ENCODE measurements at places on chromosomes 3 and 15.

- no peak for DNase-seq
These were observed 235.6 kb downstream of the SV2B start for GRCh38 chr15:91335702-91336101.

GRCh38 chr15:76791511-76791910 is 113.6 kb downstream of the SCAPER start:
- no peak for DNase-seq

GRCh38 chr3:166446291-166446690 is 609.1 kb upstream of the BCHE start:
- DNase-seq: no peak

- DNase-seq: no peak
These were observed 21.9 kb downstream of the CEP19 start for GRCh38 chr3:196689941-196690660.

GRCh38 chr3:24224666-24225384 is 269.8 kb downstream of the THRB start:
- DNase-seq: no peak

DNA sequence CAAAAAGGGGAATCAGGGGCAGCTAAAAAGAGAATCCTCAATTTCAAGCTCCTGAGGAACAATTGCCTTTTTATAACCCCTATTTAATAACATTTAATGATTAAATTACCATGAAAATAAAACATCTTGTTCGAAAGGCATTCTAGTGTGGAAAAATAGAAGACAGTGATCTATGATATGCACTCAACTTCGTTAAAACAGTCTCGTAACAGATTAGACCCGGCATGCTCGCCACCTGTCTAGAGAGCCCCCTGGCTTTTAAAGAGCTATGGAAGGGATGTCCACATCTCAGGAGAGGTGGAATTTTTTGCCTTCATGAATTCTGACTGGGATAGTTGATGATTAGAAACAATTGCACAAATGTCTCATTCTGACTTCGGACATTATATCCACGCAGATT is 153.7 kb upstream of the MDFIC2 start:
- DNase-seq: no peak

- no peak for DNase-seq
These were observed 26.3 kb downstream of the MRAS start for GRCh38 chr3:138374573-138375134.

- DNase-seq: no peak
These were observed 332.1 kb downstream of the ARRDC4 start for GRCh38 chr15:98292442-98293240.

- DNase-seq: no peak
These were observed 160.1 kb upstream of the UBE2E1 start for GRCh38 chr3:23645533-23646183.

- no peak for DNase-seq
These were observed 372.2 kb upstream of the WNT5A start for GRCh38 chr3:55859305-55859704.

DNA sequence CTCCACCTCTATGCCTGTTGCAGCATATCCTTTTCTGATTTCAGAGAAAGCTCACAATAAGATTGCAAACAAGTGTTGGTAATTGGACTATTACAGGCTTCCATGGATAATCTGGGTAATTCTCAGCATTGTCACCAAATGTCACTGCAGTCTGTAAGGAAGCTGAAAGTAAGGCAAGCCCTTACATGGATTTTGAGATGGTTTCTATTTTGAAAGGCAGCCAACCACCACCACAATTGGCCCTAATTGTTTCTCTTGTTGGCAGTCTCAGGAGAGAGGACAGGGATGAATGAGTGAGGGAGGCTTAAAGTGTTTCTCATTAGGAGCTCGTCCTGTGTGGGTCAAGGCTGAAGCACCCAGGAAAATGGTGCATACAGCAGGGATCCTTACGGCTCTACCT is 879.9 kb downstream of the TUSC7 start:
- no peak for DNase-seq

GRCh38 chr3:107767897-107768605 is 245.3 kb downstream of the BBX start:
- no peak for DNase-seq

GRCh38 chr3:186401556-186401955 is 39.5 kb upstream of the DGKG start:
- no peak for DNase-seq

GRCh38 chr3:169818316-169818715 is 5.6 kb upstream of the LRRC34 start:
- DNase-seq: no peak

DNA sequence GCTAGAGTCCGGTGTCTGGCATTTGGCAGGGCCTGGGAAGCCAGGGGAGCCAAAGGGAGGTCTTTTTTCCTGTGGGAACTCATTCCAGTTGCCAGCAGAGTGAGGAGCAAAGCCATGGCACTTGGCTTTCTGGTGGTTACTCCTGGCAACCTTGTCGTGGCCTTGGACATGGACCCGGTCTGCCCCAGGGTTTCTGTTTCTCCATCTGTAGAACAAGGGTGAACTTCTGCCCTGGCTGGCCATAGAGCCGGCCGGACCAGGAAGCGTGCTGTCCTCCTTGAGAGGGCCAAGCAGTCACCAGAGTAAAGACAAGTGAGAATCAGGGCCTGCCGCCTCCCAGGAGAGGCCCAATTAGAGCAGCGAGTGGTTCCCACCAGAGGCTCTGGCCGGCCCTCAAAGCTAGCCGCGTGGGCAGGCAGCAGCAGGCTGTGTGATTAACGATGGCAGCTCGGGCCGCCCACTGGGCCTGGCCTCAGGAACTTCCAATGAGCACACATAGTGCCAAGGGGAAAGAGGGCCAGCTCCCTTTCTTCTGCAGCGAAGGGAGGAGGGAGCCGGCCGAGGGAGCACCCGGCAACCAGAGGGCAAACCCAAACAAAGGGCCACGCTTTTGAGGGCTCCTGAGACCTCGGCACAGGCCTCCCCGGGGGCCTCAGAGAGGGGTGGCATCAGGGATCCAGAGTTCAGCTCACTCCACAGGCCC is 29.1 kb upstream of the ELP6 start:
- peak; percentile 88 for DNase-seq

DNA sequence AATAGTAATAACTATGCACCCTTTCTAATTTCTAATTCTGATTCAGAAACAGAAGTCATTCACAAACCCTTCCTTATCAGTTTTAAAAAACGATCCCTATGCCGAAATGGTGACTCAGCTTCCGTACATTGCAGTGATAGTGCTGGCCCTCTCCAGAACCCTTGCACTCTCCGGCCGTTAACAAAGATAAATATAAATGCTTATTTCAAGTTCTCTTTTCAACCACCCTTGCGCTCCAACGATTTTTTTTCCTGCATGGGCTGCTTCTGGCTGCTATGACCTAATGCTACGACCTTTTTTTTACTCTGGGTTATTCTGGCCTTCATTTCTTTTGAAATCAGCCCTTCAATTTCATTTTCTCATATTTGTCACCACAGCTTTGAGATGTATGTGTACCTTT is 646.2 kb downstream of the NTRK3 start:
- no peak for DNase-seq

- no peak for DNase-seq
These were observed 26.3 kb upstream of the TIPARP start for GRCh38 chr3:156648086-156648485.

DNA sequence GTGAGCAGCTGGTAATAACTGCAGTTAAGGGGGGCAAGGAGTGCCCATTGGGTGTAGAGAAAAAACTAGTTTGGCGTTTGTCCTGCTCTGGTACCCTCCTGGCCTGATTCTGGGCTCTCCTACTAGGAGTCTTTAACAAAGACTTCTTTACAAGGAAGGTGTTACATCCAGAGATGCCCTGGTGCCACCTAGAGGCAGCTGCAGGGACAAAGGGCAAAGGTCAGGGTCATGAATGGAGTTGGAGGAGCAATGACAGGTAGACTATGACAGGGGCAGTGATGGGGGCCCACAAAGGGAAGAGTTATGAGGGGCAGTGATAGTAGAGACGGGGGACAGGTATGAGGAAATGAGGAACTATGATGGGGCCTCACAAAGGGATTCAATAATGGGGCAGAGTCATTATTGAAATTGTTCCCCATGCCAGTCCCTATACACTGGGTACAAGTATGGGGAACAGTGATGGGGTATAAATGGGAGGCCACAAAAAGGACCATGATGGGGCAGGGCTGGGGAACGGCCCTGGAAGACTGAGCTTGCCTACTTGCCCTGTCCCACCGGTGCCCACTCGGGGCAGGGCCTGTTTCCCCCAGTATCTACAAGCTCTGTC is 7.9 kb downstream of the CCDC71 start:
- no peak for DNase-seq

DNA sequence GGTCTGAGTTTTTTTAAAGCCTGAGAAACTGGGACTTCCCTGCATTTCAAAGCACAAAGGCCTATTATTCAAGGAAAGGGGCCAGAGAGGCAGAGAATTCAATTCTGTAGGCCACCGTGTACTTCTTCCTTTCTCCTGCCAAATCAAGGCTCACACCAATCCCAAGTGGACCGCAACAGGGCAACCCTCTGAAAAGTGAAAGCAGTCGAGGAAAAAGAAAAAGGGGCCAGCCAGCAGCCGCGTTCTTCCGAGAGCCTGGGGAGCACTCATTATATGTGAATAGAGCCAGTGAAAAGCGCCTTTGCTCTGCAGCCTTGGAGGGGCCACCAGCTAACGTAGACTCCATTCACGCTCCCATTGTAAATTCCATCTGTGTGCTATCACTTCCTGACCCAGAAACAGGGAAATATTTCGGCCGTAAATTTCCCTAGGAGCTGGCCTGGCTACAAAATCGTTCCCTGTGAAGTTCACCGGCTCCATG is 45.9 kb upstream of the THUMPD3 start:
- no peak for DNase-seq

DNA sequence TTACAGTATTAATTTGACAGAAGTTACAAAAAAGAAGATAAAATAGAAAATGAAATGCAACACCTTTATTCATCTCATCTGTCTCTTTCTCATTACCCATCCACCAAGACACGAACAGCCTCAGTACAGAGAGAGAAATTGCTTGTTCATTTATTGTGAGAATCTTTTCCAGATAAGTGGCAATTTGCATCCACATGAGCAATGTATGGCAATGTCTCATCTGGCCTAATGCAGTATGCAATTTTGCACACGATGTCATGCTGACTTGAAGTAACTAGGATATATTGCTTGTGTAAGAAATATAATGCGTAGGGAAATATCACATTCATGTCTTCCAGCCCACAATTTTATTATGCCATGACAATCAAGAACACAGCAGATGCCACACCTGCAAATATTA is 866.9 kb downstream of the ROBO1 start:
- DNase-seq: no peak

DNA sequence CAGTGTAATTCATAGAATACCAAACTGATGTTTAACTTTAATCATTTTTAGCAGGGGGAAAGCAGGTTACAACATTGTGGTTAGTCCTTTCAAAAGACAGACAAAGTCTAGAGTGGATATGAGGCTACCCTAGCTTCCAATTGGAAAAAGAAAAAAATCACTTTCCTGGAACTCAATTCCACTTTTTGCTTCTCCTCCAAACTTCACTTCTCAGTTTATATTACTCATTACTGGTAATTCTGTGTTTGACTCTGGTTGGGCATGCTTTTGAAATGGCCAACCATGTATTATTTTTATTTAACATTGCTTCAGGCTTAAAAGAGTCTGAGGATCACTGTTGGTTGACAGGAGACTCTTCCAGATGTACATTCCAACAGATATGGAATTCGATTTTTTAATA is 84.8 kb downstream of the RAP2B start:
- no peak for DNase-seq

GRCh38 chr15:57387564-57388076 is 11.3 kb downstream of the CGNL1 start:
- no peak for DNase-seq

DNA sequence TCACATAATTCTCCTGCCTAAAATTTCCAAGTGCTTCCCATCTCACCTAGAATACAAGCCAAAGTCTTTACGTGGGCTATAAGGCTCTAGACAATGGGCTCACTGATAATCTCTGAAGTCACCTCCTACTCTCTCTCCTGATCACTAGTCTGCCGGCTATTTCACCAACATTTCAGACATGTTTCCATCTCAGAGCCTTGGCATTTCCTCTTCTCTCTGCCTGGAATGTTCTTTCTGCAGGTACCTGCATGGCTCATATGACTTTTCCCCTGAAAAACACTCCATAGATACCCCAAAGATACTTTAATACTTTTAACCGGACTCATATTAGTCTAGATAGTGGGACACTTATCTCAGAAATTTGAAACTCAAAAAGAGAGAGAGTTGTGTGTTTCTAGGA is 32.7 kb downstream of the CD200 start:
- no peak for DNase-seq

DNA sequence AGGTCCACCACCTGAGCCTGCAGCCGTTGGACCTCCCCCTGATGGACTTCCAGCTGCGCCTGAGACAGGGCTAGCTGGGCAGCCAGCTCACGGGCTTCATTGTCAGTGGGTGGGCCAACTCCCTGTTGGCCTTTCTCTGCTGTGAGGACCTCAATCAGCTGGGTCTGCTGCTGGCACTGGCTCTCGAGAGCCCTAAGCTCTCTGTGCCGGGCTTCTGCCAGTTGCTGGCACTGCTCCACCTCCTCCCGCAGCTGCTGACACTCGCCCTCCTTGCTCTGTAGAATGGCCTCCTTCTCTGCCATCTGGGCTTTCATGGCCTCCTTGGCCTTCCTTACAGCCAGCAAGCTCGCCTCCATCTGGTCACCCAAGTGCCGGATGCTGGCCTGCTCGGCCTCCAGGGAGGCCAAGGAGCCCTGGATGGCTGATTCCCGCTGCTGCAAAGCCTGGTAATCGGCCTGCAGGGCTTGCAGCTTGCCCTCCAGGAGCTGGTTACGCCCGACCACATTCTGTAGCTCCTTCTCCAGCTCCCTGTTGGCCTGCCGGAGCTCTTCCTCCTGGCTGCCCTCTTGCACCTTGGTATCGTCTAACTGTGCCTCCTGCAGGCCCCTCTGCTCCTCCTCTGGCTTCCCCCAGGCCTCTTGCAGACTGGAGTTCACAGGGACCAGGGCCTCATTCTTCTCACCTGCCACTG is 23.8 kb downstream of the CXCR6 start:
- no peak for DNase-seq

- DNase-seq: peak; percentile 64
These were observed 26.0 kb upstream of the MRPS22 start for GRCh38 chr3:139317660-139318430.

- DNase-seq: no peak
These were observed 47.9 kb upstream of the FEZF2 start for GRCh38 chr3:62421207-62421606.

- no peak for DNase-seq
These were observed 32.0 kb downstream of the TRPM1 start for GRCh38 chr15:31069360-31070000.

Measured in posterior vena cava (tissue), 2 donors.